Adrenal gland (tissue), 19 donors: ENCODE measurements at places on chromosomes 7 and 10. TPM values are rescaled to one million over a fixed set of nuclear protein-coding genes. Genes with fewer than 3 reads are reported as not detected.

BAG3 gene
- total RNA-seq = 35.5 TPM

PRKAR1B gene
- 11.4 TPM for total RNA-seq

MRC1 gene
- total RNA-seq = 153 TPM

TACC2 gene
- total RNA-seq = 25.8 TPM

HECW1 gene
- not detected for total RNA-seq

CPA2 gene
- not detected for total RNA-seq

WNT16 gene
- total RNA-seq = 0.14 TPM

SLC39A12 gene
- total RNA-seq = not detected

RARRES2 gene
- 3,184 TPM for total RNA-seq

DNA sequence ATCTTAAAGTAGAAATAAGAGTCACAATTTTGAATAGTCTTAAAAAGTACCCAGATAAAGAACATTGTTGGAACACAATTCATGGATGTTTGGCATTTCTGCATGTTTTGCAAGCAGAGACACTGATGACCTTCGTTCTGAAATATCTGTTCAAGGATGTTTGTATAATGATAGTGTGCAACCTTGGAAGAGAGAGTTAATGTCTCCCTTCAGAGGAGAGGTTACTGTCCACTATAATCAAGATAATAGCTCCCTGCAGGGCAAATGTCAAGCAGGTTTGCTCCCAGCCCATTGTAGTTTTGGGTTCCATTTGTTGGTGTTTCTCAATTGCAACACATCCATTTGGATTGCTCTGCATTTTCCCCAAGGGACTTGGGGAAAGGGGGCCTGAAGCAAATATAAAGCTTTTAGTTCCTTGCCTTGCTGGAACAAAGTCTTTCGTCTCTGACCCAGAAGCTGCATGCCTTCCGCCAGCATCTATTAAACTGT, 45.2 kb downstream of the COL1A2 start:
- no peak for DNase-seq
- H3K27ac ChIP-seq = no peak overlapping the region
- H3K4me3 ChIP-seq = no peak overlapping the region
- peaks cover 16% of the 10 kb centered on the region for H3K4me1 ChIP-seq
- no peaks in the 10 kb centered on the region for H3K27me3 ChIP-seq

GRCh38 chr7:65722361-65722792, 150.5 kb upstream of the VKORC1L1 start:
- H3K4me1 ChIP-seq = no peaks in the 10 kb centered on the region
- H3K36me3 ChIP-seq = peaks cover 6% of the 10 kb centered on the region
- peak; percentile 30 for DNase-seq
- no peak overlapping the region for H3K4me3 ChIP-seq
- H3K27ac ChIP-seq = no peak overlapping the region

DNA sequence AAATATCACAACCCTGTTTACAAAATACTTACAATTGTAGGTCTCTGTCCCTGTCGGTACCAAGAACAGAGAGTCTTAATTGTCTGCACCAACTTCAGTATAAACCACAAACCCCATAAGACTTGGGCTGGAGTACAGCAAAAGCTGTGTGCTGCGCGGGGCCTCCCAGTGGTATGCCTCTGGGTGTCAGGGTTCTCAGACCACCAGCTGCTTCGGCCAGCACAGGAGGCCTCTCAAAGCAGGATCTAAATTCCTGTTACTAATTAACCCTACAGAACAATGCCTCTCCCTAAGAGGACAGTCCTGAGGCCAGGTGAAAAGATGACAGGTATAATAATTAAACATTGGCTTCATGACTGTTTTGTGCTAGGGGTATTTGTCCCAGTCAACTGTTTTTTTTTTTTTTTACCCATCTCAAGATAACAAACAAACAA, 957 bp upstream of the SVIL start:
- no peak for DNase-seq
- peaks cover 12% of the 10 kb centered on the region for H3K4me1 ChIP-seq
- H3K27ac ChIP-seq = peak overlapping the region; percentile 63
- no peaks in the 10 kb centered on the region for H3K27me3 ChIP-seq

- no peak overlapping the region for H3K4me3 ChIP-seq
- H3K27me3 ChIP-seq = no peaks in the 10 kb centered on the region
- H3K36me3 ChIP-seq = no peaks in the 10 kb centered on the region
- H3K4me1 ChIP-seq = no peaks in the 10 kb centered on the region
These were observed 166.8 kb downstream of the SUGCT start for GRCh38 chr7:40301486-40302068.

DNA sequence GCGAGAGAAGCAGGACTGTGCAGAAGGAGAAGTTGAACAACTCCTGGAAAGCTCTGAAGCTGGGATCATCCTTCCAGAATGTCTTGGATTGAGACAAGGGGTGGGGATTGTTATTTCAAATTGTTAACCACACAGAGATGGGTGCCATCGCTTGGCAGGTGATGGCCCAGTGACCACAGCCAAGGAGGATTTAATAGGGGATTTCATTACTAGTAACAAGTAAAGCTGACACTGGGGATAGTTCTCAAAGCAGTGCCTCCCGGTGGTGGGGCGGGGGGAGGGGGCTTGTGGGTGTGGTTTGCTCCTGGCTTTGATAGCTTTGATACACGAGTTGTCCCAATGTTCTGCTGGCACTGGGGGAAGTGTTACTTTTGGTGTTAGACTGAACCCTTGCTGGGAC, 59.2 kb downstream of the ZNF503 start:
- no peaks in the 10 kb centered on the region for H3K27me3 ChIP-seq
- no peak for DNase-seq
- H3K27ac ChIP-seq = no peak overlapping the region
- H3K4me3 ChIP-seq = no peak overlapping the region
- H3K36me3 ChIP-seq = no peaks in the 10 kb centered on the region
- H3K4me1 ChIP-seq = no peaks in the 10 kb centered on the region

GRCh38 chr7:49776994-49777393, 3.6 kb downstream of the VWC2 start:
- H3K4me1 ChIP-seq = no peaks in the 10 kb centered on the region
- H3K36me3 ChIP-seq = no peaks in the 10 kb centered on the region
- H3K27ac ChIP-seq = no peak overlapping the region
- no peak for DNase-seq
- peaks cover 34% of the 10 kb centered on the region for H3K27me3 ChIP-seq

DNA sequence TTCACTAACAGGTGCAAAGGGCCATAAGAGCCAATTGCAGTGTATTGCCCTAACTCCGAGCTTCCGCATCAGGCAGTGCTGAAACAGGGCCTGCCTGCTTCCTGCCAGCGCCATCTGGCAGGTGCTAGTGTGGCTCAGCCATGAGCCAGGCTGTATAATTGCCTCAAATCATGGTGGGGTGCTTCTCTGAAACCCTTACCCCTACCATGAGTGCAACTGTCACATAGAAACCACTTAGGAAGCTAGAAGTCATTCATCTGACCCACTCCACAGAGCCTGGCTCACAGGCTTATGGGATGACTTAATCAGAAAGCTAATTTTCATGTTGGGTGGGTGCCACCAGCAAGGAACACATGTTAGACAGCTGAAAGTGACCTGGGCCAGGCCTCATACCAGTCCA, 133.3 kb upstream of the LAMB4 start:
- no peaks in the 10 kb centered on the region for H3K36me3 ChIP-seq
- no peak for DNase-seq
- no peak overlapping the region for H3K27ac ChIP-seq
- H3K27me3 ChIP-seq = no peaks in the 10 kb centered on the region

GRCh38 chr7:134623193-134623592, 23.5 kb upstream of the BPGM start:
- no peaks in the 10 kb centered on the region for H3K4me1 ChIP-seq
- H3K27ac ChIP-seq = no peak overlapping the region
- no peaks in the 10 kb centered on the region for H3K36me3 ChIP-seq
- H3K4me3 ChIP-seq = no peak overlapping the region

DNA sequence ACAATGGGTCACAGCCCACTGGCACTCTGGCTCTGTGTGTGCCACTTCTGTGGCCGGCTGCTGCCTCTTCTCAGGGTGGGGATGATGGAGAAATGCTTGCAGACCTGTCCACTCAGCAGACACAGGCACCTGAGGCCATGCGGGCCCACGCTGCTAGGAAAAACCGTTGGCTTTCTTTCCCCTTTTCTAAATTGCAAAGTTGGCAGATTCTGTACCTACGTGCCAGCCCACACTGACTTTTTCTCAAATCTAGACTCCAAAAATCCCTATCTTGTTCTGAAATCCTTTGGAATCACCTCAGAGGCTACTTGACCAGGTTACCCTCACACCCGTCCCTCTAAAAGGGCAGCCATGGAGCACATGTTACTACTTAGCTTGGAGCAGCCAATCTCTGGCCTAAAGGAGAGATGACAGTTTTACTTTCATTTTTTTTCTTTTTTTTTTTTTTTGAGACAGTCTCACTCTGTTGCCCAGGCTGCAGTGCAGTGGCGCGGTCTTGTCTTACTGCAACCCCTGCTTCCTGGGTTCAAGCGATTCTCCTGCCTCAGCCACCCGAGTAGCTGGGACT, 99.4 kb downstream of the RNF216 start:
- no peaks in the 10 kb centered on the region for H3K36me3 ChIP-seq
- DNase-seq = no peak
- H3K4me1 ChIP-seq = no peaks in the 10 kb centered on the region
- H3K27ac ChIP-seq = no peak overlapping the region
